Activated gamma-delta T cell treated with anti-CD3 and anti-CD28 coated beads, Interleukin-2, amount 50 U/mL, for 16 hours (primary cell): ENCODE measurements at places on chromosomes 7 and 10.
A peak's percentile ranks its signal among the peaks of the same experiment; 100 is the strongest.

DNA sequence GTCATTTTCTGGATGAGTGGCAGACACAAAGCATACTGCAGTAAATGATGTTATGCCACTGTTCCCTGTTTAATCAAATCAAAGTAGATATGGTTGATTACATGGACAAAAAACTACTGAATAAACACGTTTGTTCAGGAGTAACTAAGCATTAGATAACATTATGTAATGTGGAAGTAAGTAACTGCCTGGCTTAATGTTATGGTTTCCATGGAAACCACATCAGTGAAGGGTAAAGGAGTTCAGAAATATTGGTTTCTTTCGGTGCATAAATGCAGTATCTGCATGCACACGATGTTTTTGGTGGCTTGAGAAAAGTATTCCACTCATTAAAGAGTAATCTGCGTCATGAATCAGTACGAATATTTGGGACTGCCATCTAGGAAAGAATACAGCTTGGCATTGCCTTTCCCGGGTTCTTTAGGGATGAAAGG lies 131.3 kb upstream of the PRKCQ start:
- DNase-seq = no peak

DNA sequence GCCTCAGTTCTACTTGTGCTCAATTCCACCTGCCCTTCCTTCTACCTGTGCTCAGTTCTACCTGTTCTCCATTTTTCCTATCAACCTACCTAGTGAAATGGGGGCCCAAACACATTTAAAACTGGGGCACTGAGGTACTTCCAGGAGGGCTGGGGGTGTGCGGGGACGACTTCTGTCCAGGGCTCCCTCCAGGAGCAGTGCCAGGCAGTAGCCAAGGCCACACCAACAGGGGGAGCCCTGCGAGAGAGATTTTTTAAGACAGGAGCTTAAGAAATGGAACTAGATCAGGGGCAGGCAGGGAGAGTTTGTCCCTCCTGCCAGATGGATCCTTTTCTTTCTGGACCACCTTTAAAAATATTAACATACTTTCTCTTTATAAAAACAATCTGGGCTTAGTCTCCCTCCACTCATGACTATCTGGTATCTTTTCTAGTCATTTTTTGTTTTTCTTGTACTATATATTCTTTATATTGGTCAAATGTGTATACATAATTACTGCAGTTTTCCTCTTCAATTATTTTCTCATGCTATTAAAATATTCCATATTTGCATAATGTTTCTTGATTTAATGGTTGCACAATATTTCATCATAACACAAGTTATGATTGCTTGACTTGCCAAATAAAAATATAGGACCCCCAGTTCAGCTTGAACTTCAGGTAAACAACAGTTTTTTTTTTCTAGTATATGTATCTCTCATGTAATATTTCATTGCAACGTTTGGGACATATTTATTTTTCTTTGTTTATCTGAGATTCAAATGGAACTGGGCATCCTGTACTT lies 47.3 kb upstream of the INSYN2A start:
- peak; percentile 9 for DNase-seq

GRCh38 chr7:121272676-121273075 lies 56.1 kb upstream of the WNT16 start:
- no peak for DNase-seq

GRCh38 chr7:26989897-26990670 lies 105.7 kb downstream of the HOXA1 start:
- no peak for DNase-seq

- DNase-seq = no peak
Measured at GRCh38 chr10:132667342-132668047, 118.5 kb downstream of the NKX6-2 start.

DNA sequence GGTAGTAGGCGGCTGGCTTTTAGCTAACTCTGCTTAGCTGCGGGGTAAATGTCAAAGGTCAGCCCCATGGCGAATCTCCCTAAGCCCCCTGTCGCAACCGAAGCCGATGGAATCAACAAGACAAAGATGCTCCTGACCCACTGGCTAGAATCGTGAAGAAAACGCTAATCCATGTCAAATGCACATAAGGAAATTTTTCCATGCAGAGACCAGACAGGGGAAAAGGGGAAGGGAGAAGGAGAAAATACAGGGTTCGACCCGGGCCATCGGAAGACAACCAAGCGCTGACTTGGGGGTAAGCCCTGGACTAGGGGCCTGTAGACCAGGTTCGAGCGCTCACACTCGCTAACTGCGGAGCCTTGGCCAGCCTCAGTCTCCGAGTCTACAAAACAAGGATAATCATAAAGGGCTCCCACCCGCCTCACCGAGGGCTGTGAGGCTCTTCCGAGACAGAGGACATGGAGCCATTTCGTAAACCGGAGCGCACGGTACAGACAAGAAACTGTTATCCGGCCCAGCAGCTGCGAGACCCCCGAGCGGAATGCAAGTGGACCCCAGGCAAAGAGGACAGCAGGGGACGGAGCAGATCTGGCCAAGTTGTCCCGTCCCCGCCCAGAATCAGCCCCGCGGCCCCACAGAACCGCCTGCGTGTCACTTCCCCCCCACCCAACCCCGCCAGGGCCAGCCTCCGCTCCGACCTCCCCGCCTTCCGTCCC lies 507 bp downstream of the SAR1A start:
- DNase-seq = no peak

GRCh38 chr7:29424984-29425309 lies 138.7 kb upstream of the PRR15 start:
- no peak for DNase-seq

DNA sequence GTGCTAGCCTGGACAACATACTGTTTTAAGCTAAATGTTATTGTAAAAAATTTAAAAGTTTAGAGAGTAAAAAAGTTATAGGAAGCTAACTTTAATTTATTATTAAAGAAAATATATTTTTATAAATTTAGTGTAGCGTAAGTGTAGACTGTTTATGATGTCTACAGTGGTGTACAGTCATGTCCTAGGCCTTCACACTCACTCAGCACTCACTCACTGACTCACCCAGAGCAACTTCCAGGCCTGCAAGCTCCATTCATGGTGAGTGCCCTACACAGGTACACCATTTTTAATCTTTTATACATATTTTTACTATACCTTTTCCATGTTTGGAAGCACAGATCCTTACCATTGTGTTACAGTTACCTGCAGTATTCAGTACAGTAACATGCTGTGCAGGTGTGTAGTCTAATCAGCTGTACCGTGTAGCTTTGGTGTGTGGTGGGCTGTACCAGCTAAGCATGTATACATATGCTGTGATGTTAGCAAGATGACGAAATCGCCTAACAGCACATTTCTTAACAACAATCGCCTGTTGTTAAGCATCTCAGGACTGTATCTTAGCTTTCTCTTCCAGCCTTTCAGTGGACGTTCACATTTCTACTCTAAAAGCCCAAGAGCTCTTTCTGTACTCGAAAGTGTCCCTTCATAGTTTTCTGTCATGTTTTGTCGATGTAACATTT lies 12.5 kb downstream of the RNF32 start:
- no peak for DNase-seq

- no peak for DNase-seq
Measured at GRCh38 chr7:1893036-1893435, 223.0 kb downstream of the ELFN1 start.

- DNase-seq = no peak
Measured at GRCh38 chr10:114605155-114605797, 52.8 kb downstream of the ABLIM1 start.

DNA sequence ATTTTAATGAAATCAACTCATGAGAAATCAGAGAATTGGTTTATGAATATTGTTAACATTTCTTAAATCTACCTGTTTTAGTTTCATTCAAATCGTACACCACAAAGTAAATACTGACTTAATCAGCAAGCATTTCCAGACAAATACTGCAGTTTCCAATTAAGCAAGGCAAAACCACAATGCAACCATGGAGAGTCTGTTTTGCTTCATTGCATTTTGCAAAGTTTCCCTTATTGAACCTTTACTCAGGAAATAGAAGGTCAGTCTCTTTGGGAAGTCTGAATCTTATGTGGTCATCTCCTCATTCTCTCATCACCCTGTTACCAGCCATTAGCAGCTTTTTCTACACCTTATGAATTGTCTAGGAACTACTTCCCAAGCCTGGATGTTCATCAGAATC lies 400.5 kb downstream of the IPMK start:
- no peak for DNase-seq

DNA sequence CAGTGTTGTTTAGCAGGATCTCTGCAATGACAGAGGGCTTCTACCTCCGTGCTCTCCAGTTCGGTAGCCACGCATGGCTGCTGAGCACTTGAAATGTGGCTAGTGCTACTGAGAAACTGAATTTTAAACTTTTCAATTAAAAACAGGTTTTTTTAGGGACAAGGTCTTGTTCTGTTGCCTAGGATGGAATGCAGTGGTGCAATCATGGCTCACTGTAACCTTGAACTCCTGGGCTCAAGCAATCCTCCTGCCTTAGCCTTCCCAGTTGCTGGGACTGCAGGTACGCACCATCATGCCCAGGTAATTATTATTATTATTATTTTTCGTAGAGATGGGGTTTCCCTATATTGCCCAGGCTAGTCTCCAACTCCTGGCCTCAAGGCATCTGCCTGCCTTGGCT lies 13.4 kb upstream of the SFRP5 start:
- no peak for DNase-seq

DNA sequence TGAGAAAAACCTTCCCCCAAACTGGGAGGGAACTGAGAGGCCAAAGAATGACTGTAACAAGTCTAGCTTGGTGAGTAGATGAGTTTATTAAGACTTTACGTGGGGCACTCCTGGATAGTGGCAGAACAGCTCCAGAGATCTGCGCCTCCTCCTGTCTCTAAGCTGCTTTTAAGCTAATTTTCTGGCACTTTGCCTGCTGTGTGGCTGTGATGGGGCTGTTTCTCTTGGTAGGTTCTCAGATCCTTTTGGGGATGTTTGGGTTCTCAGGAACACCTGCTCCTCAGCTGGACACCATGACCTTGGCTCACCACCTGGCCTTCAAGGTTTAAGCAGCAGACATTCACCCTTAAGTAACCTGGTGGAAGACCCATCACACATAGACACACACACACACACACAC lies 68.3 kb downstream of the AKR1E2 start:
- DNase-seq = no peak

DNA sequence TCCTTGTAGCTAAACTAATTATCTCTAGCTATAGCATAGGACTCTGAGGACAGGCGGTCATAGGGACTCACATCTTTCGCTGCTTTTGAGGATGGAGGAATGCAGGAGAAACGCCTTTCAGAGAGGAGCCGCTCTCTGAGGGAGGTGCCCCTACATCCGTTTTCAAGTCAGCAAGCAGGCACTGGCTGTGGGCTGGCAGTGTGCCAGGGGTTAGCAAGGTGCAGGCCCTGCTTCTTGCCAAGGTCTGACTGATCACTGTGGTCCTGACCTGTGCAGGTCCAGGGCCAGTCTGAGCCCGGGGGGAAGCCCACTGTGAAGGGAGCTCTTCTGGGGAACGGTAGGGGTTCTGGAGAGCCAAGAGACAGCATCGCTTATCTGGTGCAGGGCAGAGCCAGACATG lies 89.4 kb downstream of the SH3PXD2A start:
- DNase-seq = peak; percentile 65

DNA sequence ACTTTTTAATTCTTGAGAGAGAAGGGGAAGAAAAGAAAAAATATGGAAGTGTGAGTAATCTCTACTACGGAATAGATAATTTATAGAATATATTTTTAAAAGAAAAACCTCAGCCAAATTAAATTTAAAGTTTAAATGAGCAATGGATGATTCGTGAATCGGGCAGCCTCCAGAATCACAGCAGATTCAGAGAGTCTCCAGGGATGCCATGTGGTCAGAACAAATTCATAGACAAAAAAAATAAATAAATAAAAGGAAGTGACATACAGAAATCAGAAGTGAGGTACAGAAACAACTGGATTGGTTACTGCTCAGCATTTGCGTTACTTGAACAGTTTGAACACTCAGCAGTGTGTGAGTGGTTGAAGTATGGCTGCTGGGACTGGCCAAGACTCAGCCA lies 53.0 kb downstream of the PHYHIPL start:
- no peak for DNase-seq

DNA sequence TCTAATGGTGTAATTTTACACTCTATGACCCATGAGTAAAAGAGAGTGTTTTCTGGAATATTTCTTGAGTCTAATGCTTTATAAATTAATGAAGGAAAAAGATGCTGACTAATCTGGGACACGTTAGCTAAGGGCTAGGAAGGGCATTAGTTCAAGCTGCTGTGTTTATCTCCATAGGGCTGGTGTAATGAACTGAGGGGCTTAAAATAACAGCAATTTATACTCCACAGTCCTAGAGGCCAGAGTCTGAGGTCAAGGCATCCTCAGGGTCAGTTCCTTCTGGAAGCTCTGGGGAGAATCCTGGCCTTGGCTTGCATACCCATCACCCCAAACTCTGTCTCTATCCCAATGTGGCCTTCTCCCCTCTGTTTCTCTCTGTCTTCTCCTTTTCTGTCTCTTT lies 105.2 kb upstream of the PFKP start:
- DNase-seq = no peak

GRCh38 chr10:22723783-22724182 lies 9.4 kb upstream of the PIP4K2A start:
- DNase-seq = no peak
